Upper lobe of left lung (tissue), 6 donors: ENCODE measurements at places on chromosomes 12 and 14. TPM values are rescaled to one million over a fixed set of nuclear protein-coding genes. Genes with fewer than 3 reads are reported as not detected.

RNASE1 gene
- total RNA-seq = 877 TPM

NINJ2 gene
- total RNA-seq = 73.3 TPM

CD163L1 gene
- total RNA-seq = 4.0 TPM

LRRC43 gene
- total RNA-seq = 13.4 TPM

EID3 gene
- 3.2 TPM for total RNA-seq

DEGS2 gene
- total RNA-seq = 6.5 TPM

JDP2 gene
- 85.5 TPM for total RNA-seq

CPNE6 gene
- total RNA-seq = not detected

DNA sequence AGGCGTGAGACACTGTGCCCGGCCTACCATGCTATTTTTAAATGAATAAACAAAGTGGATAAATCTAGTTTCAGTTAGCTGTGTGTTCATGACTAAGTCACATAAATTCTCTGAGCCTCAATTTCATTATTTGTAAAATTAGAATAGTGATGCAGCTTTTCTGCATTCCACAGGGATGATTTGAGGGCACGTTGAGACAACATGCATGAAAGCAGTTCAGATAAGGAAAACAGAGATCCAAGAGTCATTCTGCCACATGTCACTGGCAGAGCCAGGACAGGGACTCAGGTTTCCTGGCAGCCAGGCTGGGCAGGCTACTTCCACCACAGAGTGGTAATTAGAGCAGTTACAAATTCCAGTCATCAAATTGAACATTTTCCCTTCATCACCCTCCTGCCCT is 2.9 kb upstream of the PPP4R4 start:
- H3K27ac ChIP-seq = no peak overlapping the region
- peaks cover 15% of the 10 kb centered on the region for H3K4me1 ChIP-seq
- H3K27me3 ChIP-seq = peaks cover 14% of the 10 kb centered on the region
- DNase-seq = no peak
- H3K4me3 ChIP-seq = no peak overlapping the region
- no peaks in the 10 kb centered on the region for H3K36me3 ChIP-seq

GRCh38 chr12:68115281-68115680 is 44.3 kb downstream of the IFNG start:
- H3K4me1 ChIP-seq = no peaks in the 10 kb centered on the region
- H3K27me3 ChIP-seq = no peaks in the 10 kb centered on the region
- H3K27ac ChIP-seq = no peak overlapping the region
- no peak overlapping the region for H3K4me3 ChIP-seq

GRCh38 chr14:23365036-23365731 is at the start of gene EFS:
TSS of gene EFS (minus strand) at chr14:23365172. CDS start at chr14:23365025, 147 bp downstream.
- H3K4me1 ChIP-seq = peaks cover 2% of the 10 kb centered on the region
- DNase-seq = peak; percentile 90
- H3K27ac ChIP-seq = peak within 1 kb of the TSS; percentile 83

DNA sequence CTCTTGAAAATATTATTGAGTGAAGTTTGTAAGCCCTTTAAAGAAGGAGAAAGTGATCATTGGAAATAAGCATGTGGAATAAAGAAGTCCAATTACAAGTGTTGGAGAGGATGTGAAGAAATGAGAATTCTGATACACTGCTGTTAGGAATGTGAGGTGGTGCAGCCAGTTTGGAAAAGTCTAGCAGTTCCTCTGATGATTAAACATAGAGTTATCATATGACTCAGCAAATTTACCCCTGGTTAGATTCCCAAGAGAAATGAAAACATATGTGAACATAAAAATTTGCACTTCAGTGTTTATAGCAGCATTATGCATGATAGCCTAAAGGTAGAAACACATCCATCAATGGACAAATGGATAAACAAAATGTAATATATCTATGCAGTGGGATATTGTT is 319.9 kb downstream of the AEBP2 start:
- H3K27ac ChIP-seq = no peak overlapping the region
- no peaks in the 10 kb centered on the region for H3K36me3 ChIP-seq
- H3K4me3 ChIP-seq = no peak overlapping the region
- DNase-seq = no peak
- H3K4me1 ChIP-seq = no peaks in the 10 kb centered on the region
- H3K27me3 ChIP-seq = no peaks in the 10 kb centered on the region

DNA sequence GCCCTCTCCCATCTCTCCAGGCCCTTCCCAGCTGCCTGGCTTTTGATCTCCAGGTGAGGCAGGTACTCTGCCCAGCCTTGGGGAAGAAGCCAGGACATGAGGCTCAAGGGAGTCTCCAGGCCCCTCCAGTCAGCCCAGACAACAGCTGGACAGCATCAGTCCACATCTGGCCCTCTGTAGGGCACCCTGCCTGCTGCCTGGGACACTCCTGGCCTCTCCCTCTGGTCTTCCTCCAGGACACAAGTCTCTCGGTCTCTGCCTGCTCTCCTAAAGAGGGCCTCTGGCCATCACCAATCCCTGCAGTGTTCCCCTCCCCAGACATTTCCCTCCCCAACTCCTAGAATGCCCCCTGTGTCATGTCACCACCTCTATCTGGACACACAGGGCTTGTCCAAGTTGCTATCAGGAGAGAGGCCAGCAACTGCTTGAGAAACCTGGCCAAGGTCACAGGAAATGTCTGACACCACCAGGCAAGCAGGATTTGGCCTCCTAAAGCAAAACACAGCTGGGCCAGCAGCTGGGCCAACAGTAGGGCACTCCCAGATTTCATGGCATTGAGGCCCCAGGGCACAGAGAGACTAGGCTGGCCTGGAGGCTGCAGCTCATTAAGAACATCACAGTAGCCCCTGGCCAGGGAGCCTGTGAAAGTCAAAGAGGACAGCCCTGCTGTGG is 29.0 kb downstream of the LTBP2 start:
- peaks cover 10% of the 10 kb centered on the region for H3K4me1 ChIP-seq
- no peaks in the 10 kb centered on the region for H3K27me3 ChIP-seq
- H3K4me3 ChIP-seq = no peak overlapping the region
- DNase-seq = no peak
- peak overlapping the region; percentile 30 for H3K27ac ChIP-seq

DNA sequence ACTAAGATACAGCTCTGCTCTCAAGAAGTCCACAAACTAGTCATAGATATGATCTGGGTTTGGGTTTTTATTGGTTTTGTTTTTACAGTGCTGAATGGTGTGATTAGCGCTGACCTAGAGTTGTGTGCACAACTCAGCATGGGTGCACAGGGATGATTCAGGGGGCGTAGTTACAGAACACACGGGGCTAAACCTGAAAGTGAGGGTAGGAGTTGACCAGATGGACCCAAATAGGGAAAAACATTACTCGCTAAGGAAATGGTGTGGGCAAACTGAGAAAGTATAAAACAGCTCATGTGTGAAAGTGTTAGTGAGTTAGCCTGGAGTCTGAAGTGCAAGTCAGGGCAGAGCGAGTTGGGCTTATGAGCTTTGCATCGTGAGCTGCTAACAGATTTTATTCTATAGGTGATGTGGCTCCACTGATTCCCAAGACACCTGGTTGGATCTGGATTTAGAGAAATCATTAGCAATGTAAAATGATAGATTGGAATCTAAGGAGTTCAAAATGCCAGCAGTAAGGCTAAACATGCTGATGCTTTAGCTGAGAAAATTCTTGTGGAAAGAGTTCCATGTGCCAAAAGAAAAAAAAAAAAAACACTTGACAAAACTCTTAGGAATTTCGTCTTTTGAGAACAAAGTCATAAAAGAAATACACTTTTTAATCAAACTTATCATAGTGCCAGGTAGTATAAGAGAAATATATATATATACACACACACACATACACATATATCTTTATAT is 134.9 kb downstream of the SLC5A8 start:
- no peaks in the 10 kb centered on the region for H3K36me3 ChIP-seq
- no peaks in the 10 kb centered on the region for H3K4me1 ChIP-seq
- DNase-seq = no peak
- H3K27me3 ChIP-seq = no peaks in the 10 kb centered on the region
- H3K27ac ChIP-seq = no peak overlapping the region
- H3K4me3 ChIP-seq = no peak overlapping the region

DNA sequence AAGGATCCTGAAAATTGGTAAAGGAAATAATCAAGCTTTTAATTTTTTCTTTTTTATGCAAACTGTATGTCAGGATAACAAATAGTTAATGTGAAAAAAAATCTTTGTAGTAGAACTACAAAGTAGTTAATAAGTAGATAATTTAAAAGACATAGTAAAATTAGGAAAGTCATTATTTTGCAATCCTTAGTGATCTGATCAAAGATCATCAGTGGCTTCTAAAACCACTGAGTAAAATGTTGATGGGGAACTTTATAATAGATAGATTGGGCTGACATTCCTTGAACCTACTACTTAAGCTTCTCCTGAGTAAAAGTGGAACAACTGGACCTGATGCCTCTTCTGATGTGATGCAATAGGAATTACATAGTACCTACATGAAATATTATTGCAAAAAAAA is 119.0 kb upstream of the TMTC2 start:
- no peaks in the 10 kb centered on the region for H3K36me3 ChIP-seq
- H3K4me3 ChIP-seq = no peak overlapping the region
- no peaks in the 10 kb centered on the region for H3K4me1 ChIP-seq
- no peaks in the 10 kb centered on the region for H3K27me3 ChIP-seq
- no peak overlapping the region for H3K27ac ChIP-seq

GRCh38 chr14:52792097-52792415 is 649 bp upstream of the GNPNAT1 start:
- no peak for DNase-seq
- no peaks in the 10 kb centered on the region for H3K27me3 ChIP-seq
- no peaks in the 10 kb centered on the region for H3K36me3 ChIP-seq

DNA sequence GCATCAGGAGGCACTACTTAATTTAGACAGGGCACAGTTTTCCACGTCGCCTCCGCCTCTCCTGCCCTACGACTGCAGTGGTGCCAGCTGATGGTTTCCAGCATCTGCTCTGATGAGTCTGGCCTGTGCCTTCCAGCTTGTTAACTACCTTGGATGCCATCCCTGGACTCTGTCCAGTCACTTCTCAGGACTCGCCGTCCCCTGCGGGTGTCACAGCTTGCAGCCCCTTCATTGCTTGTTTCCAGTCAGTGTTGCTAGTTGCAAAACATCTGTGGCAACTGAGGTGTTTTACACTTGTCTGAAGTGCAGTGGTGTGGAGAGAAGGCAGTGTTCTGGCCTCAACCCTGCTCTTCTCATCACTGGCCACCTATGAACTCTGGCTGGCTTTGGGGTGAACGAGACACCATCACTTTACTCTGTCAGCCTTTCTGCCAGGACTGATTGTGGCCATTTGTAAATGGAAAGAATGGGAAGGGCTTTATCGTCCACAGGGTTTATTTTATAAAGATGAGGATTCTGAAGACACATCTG is 8.3 kb downstream of the ADGRD1 start:
- peaks cover 15% of the 10 kb centered on the region for H3K4me1 ChIP-seq
- peaks cover 3% of the 10 kb centered on the region for H3K36me3 ChIP-seq
- no peaks in the 10 kb centered on the region for H3K27me3 ChIP-seq
- H3K4me3 ChIP-seq = no peak overlapping the region
- H3K27ac ChIP-seq = no peak overlapping the region
- DNase-seq = no peak

DNA sequence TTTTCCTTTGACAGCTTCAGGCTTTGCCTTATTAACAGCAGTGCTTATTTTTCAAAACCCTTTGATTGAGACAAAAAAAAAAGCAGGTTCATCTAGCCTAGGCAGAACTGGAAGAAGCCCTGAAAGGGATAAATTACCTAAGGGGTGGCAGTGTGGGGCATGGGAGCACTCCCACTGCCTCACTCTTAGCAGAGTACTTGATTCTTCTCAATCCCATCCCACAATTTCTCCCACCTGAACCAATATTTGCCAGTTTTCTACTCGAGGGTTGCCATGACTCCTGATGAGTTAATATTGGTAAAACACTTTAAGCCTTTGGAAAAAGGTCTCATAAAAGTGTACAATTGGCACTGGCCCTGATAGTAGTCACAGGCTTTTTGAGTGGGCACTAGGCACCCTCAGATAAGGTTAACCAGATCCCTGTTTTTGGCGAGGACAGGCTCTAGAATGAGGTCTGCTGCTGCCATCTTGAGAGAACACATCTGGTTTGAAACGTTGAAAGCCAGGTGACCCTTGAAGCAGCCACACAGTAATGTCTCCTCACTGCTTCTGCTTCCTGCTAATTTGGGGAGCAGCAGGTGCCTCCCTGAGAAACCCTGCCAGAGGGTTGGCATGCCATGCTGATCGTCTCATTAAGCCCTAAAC is 320.0 kb downstream of the RAD51B start:
- H3K4me1 ChIP-seq = peaks cover 23% of the 10 kb centered on the region
- no peak for DNase-seq
- H3K4me3 ChIP-seq = no peak overlapping the region
- no peaks in the 10 kb centered on the region for H3K36me3 ChIP-seq

DNA sequence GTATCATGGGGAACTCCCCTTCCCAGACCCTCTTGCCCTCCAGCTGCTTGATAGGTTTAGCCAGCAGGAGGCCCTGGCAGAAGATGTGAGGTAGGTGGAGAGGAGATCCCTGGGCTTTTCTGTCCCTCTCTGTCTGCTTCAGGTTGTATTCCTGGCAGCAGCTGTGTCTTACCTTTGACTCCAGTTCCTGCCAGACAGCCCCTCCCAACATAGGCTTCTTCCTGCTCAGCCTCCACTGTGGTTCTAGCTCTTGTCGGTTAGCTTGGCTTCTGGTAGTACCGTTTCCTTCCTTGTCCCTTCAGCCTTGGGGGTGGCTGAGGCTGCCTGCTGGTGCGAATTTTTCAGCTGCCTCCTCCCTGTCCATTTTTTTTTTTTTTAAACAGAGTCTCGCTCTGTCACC is 215.7 kb upstream of the CRY1 start:
- no peak overlapping the region for H3K27ac ChIP-seq
- H3K27me3 ChIP-seq = no peaks in the 10 kb centered on the region
- H3K36me3 ChIP-seq = no peaks in the 10 kb centered on the region
- H3K4me1 ChIP-seq = no peaks in the 10 kb centered on the region
- DNase-seq = no peak
- no peak overlapping the region for H3K4me3 ChIP-seq
